Activated CD4-positive, alpha-beta T cell treated with anti-CD3 and anti-CD28 coated beads, Interleukin-2, amount 50 U/mL, for 24 hours (primary cell): ENCODE measurements at places on chromosomes 12 and 14.

GRCh38 chr14:61581955-61582615 lies 113.2 kb upstream of the HIF1A start:
- no peak for DNase-seq

DNA sequence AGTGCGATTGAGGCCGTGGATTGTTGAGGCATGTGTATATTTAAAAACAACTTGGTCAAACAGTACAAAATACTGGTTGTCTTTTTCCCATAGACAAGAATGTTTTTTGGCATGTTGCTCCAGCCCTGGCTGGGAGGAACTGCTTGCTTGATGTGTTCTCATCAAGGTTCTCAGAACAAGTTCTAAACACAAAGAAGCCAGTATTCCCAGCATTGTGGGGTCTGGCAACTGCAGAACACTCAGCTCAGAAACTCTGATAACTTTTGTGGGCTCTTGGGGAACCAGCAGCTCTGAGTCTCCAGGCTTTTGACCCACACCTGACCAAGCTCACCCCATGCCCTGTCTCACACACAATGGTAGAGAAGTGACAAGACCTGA lies 27.1 kb upstream of the DICER1 start:
- no peak for DNase-seq

DNA sequence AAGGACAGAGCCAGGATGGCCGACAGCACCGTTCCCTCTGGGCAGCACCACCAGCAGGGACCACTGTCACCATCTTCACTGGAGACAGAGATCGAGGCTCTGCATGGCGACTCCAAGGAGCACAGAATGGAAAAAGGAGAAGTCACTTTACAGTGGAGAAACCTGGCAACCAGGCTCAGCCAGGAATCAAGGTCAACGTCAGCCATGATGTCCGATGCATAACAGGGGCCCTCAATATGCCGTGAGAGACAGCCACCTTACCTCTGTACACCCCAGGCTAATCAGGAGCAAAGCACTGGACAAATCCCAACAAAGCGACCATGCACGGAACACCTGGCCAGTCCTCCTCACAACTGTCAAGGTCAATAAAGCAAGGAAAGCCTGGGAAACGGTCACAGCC lies 20.6 kb upstream of the SFSWAP start:
- DNase-seq = no peak

GRCh38 chr12:51932218-51933076 lies 19.1 kb upstream of the ACVR1B start:
- DNase-seq = no peak

GRCh38 chr12:132764231-132764630 lies 2.6 kb upstream of the ANKLE2 start:
- no peak for DNase-seq

- no peak for DNase-seq
Observed at GRCh38 chr12:123167329-123167728, 16.4 kb upstream of the PITPNM2 start.

DNA sequence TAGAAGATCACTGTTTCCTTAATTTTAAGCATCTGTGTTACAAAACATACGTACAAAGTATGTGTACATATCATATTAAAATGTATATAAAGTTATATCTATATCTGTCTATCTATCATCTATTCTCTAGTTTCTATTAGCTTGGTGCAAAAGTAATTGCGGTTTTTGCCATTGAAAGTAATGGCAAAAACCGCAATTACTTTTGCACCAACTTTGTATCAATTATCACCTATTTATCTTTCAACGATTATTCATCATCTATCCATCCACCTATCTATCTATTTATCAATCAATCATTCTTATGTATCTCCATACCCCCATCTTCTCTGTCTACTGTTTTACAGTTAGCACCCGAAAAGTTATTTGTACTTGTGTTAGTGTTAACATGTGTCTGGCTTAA lies 447.6 kb downstream of the NRXN3 start:
- DNase-seq = no peak

DNA sequence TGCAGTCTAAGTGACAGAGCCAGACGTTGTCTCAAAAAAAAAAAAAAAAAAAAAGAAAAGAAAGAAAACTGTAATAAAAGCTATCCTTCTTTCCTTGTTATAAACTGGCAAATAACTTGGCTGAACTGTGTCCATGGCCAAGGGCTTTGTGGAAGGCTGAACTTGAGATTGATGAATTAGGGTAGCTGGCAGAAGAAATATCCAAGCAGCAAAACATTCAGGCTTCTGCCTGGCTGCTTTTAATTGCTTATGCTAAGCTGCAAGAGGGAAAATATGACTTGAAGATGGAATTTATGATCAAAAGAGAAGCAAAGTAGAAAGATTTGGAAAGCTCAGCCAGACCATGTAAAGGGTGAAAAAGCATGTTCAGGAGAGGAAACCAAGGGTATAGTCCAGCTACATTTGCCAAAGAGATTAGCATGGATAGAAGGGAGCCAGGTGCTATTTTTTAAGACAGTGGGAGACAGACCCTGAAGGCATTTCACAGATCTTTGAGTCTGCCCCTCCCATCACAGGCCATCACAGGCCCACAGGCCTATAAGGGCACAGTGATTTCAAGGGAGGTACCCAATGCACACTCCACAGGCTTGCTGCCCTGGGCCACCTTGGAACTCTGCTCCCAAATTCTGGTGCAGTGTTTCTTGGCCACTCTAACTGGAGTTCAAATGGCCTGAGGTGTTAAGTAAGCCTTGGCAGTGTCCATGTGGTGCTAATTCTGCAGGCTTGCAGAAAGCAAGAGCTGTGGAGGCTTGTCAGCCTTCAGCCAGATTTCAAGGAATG lies 226.0 kb downstream of the AEBP2 start:
- no peak for DNase-seq

- DNase-seq = no peak
Observed at GRCh38 chr12:44677724-44678123, 198.4 kb downstream of the NELL2 start.

DNA sequence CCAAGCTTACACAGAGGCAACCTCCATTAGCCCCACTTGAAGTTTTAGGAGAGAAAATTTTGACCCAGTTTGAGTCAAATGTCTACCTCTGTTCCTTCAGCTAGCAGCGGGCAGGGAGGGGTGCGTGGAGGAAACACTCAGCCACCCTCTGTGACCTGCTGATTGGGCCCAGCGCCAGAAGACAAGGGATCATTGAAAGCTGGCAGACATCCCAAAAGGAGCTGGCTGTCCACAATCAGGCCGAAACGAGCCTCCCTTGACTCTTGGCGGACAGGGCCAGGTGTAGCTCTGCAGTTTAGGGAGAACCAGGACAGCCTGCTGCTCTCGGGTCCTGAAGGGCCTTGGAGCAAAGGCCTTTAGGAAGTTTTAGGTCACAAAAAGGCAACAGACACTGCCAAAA lies 41.3 kb downstream of the CD9 start:
- DNase-seq = no peak

DNA sequence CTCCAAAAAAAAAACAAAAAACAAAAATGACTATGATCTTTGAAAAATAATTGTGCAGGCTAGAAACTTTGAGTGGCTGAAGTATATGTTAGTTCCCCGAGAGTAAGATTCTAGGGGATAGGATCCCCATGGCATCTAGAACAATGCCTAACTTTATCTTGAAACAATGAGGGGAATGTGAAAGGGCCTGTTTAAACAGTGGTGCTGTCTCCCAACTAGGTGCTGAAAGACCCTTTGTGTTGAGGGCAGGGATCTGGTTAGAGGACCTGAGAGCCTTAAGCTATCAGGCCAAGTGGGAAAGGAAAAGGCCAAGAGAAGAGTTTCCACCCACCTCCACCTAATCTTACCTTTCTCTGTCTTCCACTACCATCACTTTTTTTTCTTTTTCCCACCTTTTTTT lies 6.8 kb upstream of the YLPM1 start:
- no peak for DNase-seq

DNA sequence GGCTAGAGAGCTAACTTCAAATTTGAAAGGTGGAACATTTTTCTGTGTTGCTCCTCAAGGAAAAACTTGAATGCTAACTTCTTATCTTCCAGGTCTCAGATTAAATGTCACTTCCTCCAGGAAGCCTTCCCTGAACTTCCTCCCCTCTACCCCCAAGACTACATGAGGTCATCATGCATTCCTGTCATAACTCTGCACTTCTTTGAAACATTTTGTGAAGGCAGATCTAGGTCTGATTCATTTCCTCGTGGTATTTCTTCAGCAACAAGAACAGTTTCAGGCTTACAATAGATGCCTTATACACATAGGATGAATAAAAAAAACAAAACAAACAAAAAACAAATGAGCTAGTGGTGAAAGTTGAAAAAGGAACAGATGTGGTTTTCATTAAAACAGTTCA lies 97.1 kb upstream of the SRRM4 start:
- no peak for DNase-seq

- DNase-seq = no peak
Observed at GRCh38 chr14:71169861-71170260, 262.6 kb downstream of the PCNX1 start.
